ENCODE measurements at places on chromosomes 6 and 20. TPM values are rescaled to one million over a fixed set of nuclear protein-coding genes. Genes with fewer than 3 reads are reported as not detected.

DNA sequence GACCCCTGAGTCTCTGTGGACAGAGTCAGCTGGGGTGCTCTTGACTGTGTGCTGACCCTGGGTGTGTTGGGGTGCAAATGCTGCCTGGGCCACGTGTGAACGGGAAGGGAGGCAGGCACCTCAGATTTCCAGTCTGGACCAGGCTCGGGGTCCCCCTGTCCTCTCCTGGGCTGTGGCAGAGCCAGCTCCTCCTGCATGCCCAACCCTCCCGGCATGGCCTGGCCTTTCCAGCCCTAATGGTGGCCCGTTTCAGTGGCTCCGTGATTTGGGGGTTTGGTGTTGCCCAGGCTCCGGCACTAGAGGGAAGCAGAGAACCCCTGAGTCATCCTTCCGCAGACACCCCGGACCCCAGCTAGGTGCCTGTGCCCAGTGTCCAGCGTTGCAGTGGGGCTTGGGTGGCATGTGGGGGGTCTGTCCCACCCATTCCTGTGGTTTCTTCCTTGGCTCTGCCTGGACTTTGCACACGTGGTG lies 9.1 kb downstream of the RBM38 start:
- no peak for DNase-seq

- peak; percentile 18 for DNase-seq
Measured at GRCh38 chr6:83853178-83854000, at the start of gene RIPPLY2. Gene RIPPLY2 (plus strand): TSS chr6:83853360. CDS start chr6:83853417, 57 bp downstream.

- DNase-seq = peak; percentile 84
Measured at GRCh38 chr20:431012-431904, 23.2 kb downstream of the RBCK1 start.

- no peak for DNase-seq
Measured at GRCh38 chr6:23663652-23664051, 462.4 kb upstream of the NRSN1 start.

HLA-G gene
- total RNA-seq = not detected

DNA sequence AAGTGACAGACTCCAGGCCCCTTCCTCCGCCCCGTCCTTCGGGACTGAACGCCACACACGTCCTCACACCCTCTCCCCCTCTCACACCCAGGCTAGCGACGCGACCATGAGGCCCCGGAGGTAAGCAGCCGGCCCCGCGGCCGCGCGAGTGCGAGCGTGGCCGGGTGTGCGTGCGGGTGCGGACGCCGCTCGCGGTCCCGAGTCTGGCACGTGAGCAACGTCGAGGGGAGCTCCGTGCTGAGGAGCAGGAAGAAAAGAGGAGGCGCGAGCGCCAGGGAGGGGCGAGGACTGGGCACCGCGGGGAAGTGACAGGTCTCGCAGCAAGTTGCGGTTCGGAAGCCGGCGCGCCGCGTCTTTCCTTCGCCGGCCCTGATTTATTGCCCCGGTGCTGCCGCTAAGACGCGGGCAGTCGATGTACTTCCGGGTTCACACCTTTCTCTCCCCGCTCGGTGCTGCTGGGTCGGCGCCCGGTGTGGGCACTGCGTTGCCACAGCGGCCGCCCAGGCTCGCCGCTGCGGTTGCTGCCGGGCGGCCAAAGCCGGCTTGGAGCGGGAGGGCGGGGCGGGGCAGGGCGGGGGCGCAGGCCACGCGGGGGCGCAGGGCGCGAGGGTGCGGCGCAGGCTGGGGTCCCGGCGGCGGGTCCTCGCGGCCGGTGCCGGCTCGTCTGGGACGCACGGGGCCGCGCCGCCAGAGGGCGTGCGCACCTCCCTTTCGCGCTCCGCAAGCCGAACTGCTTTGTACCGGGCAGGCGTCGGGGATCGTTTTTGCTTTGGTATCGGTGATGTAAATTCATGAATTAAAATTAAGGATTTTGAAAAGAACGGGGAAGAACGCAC lies 15.8 kb upstream of the LIN28B start:
- peak; percentile 59 for DNase-seq

GRCh38 chr6:140049251-140049650 lies 674.8 kb upstream of the CITED2 start:
- no peak for DNase-seq

C6orf15 gene
- not detected for total RNA-seq

DNA sequence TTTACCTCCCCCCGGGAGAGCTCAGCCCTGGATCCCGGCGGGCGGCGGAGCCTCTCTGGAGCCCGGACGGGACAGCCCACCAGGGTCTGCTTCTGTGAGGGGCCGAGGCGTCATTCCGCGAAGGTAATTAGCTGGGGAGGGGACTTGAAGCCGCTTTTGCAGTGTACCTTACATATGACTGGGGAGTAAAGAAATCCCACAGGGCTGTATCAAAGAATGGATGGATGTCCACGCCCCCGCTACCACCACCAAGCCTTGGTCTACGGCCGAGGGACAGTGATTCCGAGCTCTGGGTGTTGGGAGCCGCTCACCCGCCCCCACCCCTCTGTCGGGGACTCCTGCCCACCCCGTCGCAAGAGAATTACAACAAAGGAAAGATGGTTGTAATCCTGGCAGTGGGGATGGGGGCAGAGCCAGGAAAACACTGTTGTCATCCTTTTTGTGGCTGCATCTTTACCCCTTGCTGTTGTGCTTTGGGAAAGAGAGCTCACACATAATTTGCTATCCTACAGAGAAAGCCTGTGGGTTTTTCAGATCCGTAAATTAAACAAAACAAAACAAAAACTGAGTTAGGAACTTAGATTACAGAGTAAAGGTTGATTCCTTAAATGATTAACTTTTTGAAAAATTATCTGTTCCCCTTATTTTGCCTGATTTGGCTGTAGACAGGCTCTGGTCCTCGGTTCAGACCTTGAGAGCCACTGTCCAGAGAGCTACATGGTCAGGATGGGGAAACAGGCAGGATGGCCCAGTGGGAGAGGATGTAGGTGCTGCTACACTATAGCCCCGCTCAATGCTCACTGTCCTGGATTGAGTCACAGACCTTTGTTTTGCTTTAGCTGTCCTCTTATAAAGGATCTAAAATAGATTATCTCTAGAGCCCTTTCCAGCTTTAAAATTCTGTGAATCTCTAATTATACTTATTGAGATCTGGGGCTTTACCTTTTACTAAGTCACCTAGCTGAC lies 997 bp upstream of the FBXO30 start:
- peak; percentile 18 for DNase-seq

SLC52A3 gene
- total RNA-seq = not detected

DNA sequence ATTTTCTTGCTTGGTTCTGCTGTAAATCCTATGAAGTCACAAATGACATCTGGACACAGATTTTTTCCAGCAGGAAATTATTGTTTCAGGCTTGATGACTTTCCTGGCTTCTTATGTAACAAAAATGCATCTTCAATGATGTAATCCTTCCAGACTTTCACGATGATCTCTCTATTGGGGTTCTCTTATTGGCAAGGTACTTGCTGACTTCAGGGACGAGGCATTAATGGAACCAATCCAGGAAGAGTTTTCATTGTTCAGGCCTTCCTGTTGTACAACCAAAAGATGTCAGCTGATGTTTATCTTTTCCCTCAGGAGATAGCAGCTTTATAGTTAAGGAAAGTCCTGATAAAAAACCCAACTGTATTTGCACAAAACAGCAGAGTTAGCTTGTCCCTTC lies 118.5 kb upstream of the MMS22L start:
- peak; percentile 5 for DNase-seq

- peak; percentile 56 for DNase-seq
Measured at GRCh38 chr6:16511040-16511660, 250.1 kb downstream of the ATXN1 start.

LRFN2 gene
- total RNA-seq = not detected

DNA sequence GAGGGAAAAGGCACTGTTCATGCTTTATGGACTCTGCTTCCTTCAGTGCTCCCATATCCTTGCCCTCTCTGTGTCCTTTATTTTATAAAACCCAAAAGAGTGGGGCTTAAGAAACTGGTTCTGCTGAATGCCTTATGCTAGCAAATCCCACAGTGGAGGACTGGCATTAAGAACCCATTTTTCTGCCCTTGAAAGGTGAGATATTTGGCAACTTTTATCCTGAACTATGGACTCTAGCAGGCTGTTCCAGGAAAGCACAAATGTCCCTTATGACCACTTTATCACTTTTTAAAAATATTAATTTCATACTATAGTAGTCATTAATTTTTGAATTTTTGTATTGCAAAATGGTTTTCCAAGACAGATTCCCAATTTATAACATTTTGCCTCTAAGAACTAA lies 93.3 kb downstream of the ADAT2 start:
- DNase-seq = no peak

DNA sequence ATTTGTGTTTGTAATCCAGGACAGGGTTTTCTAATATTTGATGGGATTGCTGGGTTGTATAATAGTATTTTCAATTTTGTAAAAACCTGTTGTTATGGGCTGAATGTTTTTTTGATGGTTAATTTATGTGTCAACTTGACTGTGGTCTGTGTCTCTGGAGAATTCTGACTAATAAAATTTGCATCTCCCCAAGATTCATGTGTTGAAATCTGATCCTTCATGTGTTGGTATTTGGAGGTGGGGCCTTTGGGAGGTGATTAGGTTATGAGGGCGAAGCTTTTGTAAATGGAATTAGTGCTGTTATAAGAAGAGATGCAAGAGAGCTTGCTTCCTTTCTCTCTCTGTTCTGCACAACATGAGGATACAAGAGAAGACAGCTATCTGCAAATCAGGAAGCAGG lies 48.7 kb upstream of the SAMD5 start:
- no peak for DNase-seq

GRCh38 chr20:53900380-53900999 lies 169.9 kb downstream of the BCAS1 start:
- DNase-seq = no peak

DNA sequence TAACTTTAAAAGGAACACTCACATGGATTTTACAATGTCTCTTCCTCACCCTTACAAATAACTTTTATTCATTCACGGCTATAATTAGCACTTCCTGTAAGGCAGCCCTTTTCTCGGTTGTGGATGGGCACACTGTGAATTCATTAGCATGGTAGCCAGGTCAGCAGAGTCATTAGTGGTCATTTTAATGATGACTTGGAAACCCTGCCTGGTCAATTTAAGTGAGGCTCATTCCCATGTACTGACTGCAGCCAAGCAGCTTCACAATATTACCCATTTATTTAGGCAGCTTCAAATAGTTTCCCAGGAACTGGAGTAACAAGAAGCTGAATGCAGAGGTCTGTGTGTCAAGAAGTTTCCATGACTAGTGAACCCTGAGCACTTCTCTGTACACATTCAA lies 248.8 kb downstream of the KHDC1L start:
- no peak for DNase-seq

DNA sequence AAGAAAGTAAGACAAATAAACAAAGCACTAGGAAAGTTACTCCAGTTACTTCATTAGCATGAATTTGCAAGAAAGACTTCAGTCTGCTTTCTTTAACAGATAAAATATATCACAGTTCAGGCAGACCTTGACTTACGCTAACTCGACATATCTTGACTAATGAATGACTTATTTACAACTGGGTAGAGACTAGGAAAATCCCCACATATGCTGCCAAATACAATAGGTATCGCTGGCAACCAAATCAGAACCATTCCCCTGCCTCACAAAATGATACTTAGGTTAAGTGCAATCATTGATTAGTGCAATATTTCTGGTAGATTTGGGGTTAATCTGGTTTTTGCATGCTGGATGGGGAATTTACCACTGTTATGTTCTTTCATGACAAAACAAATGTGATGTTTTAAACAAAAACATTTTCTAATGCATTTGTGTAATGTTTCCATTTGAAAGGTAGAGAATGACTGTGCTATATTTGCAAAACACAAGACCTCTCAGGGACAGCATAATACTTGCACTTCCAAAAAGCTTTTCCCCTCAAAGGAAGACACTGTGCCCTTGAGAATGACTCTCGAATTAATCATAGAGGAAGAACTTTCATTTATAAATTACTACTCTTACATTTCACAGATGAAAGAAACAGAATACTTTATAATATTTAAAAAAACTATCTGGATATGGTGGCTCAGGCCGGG lies 101.6 kb downstream of the PRKN start:
- DNase-seq = peak; percentile 1

UST gene
- 9.0 TPM for total RNA-seq

- peak; percentile 57 for DNase-seq
Measured at GRCh38 chr6:56764081-56764566, 121.4 kb upstream of the DST start.

- no peak for DNase-seq
Measured at GRCh38 chr6:137320271-137320670, 101.1 kb upstream of the IFNGR1 start.

PRR3 gene
- total RNA-seq = 6.0 TPM

- no peak for DNase-seq
Measured at GRCh38 chr6:37492236-37492972, 7.3 kb downstream of the CCDC167 start.

DNA sequence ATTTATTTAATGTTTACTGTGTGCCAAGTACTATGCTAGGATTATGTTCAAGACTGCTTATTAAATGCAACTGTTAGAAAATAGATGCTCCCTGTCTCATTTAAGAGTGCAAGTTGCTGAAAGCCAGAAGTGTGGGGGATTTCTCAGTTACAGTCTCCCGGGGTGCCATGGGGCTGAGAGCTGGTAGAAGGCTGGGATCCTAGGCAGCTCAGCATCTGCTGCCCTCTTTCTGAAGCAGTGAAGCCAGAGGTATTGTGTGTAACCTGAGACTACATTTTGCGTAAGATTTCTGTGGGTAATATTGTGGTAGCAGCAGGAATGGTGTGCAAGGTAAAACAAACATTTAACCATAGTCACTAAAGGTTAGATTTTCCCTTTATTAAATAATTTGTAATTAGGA lies 120.6 kb downstream of the AKAP7 start:
- DNase-seq = no peak

FOXS1 gene
- 1.7 TPM for total RNA-seq

BEND6 gene
- total RNA-seq = 13.4 TPM

DNA sequence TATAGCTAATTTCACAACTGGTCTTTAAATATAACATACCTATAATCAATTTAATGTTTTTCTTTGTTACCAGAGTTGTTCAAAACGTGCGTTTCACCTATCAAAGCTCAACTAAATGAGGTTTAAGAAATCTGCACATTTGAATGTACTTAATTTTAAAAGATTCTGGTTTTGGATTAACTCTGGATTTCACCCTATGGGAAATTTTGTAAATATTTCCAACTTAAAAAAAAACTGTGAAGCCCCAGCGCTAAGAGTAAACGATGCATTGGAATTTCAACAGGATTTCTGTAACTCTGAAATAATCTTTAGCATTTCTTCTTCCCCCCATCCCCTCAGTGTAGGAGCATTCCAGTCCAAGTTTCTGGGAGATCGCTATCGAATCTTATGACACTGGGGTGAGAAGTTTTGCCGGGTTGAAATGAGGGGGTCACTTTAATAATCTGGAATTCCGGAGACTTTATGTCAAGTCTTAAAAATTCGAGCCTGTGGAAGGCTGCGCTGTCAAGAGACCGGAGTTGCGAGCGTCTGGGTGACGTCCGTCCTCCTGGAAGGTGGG lies 643 bp upstream of the MAP3K4 start:
- no peak for DNase-seq

BTNL2 gene
- not detected for total RNA-seq

GRCh38 chr6:125764121-125764671 lies 14.8 kb downstream of the HEY2 start:
- no peak for DNase-seq

DNA sequence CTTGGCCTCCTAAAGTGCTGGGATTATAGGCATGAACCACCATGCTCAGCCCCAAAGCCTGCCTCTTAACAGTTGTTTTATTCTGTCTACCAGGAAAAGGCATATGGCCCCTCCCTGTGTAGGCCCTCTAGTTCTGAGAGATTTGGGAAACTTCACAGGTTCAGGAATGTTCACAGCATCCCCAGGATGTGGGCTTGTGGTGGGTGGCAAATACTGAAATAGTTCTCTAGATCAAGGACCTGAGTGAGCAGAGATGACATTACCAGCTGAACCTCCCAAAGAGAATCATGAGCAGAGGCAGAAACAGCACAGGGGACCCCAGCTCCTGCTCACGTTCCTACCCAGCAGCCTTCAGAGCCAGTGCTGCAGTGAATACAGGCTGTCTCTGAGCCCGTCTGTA lies 99.6 kb downstream of the SSR1 start:
- DNase-seq = no peak

WRNIP1 gene
- total RNA-seq = 35.1 TPM

Data from fibroblast of villous mesenchyme (primary cell).